ENCODE measurements at places on chromosomes 11 and 22. TPM values are rescaled to one million over a fixed set of nuclear protein-coding genes. Genes with fewer than 3 reads are reported as not detected.

SCO2 gene
- 3.6 TPM for total RNA-seq

C11orf21 gene
- total RNA-seq, result not detected

LRRC56 gene
- 2.2 TPM for total RNA-seq

NCAM1 gene
- total RNA-seq, result 4.6 TPM

OR51B4 gene
- not detected for total RNA-seq

CARD10 gene
- total RNA-seq, result 49.2 TPM

KREMEN1 gene
- total RNA-seq, result 2.1 TPM

TEX12 gene
- not detected for total RNA-seq

MS4A6A gene
- not detected for total RNA-seq

MUC2 gene
- total RNA-seq, result not detected

DYNC2H1 gene
- 4.9 TPM for total RNA-seq

C11orf16 gene
- not detected for total RNA-seq

OLFML1 gene
- total RNA-seq, result not detected

NRGN gene
- total RNA-seq, result 5.8 TPM

DNA sequence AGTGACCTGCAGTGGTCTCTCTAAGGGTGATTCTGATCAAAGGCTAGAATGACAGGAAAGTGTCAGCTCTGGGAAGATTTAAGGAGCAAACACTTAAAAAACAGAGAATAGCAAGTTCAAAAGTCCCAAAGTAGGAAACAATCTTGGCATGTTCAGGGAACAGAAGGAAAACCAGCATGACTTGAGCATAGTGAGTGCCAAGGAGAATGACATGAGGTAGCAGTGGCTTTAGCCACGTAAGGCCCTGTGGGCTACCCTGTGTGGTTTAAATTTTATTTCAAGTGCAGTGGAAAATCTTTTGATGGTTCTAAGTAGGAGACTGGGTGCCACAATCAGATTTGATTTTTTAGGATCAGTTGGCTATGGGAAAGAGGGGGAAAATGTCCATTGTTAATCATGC is 149.4 kb downstream of the WNT11 start:
- DNase-seq, result no peak

GRCh38 chr11:9076046-9076445 is 15.4 kb downstream of the SCUBE2 start:
- no peak for DNase-seq

DNA sequence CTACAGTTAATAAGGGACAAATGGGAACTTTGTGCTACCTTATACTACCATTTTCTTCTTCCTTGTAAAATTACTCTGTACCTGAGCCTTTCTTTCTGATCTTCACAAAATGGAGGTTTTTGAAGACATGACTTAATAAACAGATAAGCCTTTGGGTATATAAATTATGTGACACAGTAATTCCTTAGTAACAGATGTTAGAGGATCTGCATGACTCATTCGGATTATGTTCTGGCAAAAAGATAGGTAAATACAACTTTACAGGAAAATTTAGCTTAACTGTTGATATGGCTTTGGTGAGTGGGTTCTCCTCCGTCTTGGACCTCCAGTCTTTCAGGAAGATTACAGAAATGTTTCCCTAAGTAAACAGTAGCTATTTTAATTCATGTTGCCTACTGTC is 61.8 kb downstream of the BID start:
- DNase-seq, result no peak

- DNase-seq, result no peak
Measured at GRCh38 chr11:69862331-69862771, 43.1 kb upstream of the FGF3 start.

- no peak for DNase-seq
Measured at GRCh38 chr11:112229746-112230433, 3.7 kb downstream of the PTS start.

GRCh38 chr22:20803696-20804324 is 29.9 kb downstream of the SERPIND1 start:
- DNase-seq, result peak; percentile 57

GRCh38 chr11:113384551-113384950 is 3.0 kb upstream of the ANKK1 start:
- no peak for DNase-seq

- DNase-seq, result no peak
Measured at GRCh38 chr11:71062199-71062598, 190.2 kb downstream of the SHANK2 start.

GRCh38 chr11:120285256-120285655 is 39.8 kb upstream of the TLCD5 start:
- no peak for DNase-seq

DNA sequence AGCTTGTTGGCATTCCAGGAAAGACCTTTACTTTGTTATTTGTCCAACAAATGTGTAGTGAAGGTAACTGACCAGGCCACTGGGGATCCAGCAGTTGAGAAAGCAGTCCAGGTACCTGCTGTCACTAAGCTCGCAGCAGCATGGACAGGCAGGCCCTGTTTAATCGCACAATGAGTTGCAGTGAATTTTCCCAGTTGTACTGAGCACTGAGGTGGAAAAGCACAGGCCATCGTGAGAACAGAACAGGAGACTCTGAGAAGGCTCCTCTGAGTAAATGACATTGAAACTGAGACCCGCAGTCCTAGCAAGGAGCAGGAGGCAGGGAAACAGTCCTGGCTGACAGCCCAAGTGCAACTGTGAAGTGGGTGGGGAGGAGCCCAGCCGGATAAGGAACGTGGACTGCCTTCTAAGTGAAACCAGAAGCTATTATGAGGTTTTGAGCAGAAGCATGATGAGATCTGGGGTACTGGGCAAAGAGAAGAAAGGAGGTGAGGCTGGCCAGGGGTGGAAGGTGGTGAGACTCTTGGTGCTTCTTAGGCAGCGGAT is 39.8 kb upstream of the CDON start:
- DNase-seq, result no peak

DNA sequence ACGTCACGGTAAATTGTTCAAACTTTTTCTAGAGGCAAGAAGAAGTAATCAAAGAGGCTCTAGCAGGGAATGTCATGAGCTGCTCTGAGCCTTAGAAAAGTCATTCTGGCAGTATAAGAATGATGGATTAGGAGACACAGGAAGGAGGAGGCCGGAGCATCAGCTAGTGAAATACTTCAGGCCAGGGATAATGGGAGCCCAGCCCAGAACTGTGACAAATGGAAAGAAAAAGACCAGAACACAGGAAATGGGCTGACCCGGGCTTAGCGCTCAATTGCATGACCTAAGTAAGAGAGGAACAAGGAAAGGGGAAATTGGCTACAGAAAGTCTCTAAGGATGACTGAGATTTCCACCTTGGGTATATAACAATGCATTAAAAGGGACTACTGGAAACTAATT is 108.6 kb downstream of the LARGE1 start:
- DNase-seq, result no peak

DNA sequence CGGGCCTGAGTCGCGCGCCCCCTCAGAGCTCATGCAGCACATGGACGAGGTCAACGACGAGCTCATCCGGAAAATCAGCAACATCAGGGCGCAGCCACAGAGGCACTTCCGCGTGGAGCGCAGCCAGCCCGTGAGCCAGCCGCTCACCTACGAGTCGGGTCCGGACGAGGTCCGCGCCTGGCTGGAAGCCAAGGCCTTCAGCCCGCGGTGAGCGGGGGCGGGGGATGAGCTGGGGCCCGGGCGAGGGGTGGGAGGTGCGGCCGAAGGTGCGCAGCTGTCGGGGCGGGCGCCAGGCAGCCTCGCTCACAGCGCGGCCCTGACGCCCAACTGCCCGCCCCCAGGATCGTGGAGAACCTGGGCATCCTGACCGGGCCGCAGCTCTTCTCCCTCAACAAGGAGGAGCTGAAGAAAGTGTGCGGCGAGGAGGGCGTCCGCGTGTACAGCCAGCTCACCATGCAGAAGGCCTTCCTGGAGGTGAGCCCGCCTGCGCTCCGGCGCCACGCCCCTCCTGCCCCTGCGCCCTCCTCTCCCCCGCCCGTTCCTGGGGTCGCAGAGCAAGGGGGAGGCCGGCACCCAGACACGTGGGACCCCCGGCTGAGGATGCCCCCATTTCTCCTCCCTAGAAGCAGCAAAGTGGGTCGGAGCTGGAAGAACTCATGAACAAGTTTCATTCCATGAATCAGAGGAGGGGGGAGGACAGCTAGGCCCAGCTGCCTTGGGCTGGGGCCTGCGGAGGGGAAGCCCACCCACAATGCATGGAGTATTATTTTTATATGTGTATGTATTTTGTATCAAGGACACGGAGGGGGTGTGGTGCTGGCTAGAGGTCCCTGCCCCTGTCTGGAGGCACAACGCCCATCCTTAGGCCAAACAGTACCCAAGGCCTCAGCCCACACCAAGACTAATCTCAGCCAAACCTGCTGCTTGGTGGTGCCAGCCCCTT is 20.5 kb downstream of the EPS8L2 start:
- no peak for DNase-seq

GRCh38 chr11:134480136-134480712 is 68.2 kb upstream of the B3GAT1 start:
- no peak for DNase-seq

DNA sequence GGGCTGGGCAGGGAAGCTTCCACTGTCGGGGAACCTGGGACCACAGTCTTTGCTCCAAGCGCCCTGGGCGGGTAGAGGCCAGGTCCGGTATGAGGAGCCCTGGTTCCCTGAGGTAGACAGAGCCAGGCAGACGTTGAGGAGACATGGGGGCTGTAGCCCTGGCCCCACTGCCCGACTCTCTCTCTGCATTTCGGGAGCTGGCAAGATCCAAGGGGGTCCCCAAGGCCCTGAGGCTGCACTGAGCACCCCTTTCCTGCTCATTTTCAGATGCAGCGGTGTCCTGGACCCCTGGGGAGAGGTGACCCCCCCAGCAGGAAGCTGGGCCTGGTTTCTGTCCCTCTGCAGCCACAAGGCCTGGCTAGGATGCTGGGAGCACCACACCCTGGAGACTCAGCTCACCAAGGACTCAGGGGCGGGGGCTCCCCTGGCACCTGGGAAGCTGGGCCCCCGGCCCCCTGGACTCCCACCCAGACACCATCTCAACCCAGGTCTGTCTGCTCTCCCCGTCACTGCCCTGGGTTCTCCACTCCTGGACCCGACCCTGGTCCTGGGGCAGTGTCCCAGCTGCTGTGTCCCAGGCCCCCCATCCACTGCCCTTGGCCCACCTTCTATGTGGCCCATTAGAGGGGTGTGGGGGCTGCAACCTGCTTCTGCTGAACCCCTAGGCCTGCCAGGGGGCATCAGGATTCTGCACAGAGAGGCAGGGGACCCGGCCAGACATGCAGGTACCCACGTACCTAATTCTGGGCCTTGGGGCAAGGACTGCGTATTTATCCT is 15.0 kb upstream of the MUC6 start:
- DNase-seq, result no peak

DNA sequence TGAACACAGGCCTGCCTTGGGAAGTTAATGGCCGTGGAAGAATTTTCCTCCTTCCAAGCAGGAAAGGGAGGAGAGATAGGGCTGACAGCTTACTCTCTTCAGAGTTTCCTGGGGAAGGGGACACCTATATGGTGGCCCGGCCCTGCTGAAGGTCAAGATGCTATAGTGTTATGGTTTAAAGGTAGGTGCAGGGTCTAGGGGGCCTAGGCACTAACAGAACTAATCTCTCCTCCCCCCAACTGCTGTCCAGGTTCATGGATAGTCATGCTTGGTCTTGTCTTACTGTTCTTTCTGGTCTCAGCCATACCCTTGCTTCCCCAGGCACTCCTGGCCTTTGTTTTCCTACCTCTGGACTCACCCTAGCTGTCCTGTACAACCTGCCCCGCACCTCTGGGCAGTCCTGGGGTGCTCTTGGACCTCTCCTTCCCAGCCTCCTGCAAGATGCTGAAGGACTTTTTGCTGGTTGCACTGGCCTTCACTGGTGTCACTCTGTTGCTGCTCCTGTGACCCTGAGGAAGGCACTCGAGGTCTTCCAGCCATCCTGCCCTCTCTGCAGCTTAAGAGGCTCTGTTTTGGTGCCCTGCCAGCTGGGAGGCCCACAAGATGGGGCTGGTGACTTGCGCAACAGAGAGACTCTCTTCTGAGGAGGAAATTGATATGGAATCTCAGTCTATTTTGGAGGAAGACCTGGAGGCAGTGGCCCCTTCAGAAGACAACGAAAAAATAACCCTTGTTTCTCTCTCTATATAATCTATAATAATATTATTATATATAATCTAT is 17.9 kb downstream of the SEC14L3 start:
- DNase-seq, result peak; percentile 23

DNA sequence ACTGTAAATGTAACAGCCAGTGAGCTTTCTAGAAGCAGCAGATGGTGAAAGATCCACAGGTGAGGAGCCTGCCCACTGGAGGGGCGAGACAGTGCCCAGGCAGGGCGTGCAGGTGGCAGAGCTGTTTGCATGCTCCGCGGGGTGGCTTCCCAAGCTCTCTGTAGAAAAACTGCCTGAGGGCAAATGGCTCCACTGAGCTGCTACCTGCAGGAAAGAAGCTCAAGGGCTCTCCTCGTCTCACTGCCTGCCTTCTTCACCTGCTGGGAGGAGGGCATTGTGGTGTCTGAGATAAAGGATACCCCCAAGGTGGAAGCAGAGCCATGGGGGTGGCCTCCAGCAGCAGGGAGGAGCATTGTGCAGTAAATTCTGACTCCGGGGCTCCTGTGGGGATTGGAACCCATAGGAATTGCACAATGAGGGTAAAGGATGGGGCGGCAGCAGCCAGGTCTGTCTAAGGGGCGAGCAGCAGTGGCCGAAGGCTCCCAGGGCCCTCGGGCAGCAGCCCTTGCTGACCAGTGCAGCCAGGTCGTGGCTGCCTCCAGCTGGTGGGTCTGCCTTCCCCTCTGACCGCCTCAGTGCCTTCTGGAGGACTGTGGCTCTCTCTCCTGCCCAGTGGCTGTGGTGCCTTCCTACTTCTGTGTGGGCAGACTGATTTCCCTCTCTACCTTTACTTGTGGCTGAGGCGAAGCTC is 28.0 kb upstream of the CABP7 start:
- no peak for DNase-seq

GRCh38 chr11:61403658-61404057 is 11.3 kb downstream of the TMEM216 start:
- DNase-seq, result no peak

- peak; percentile 6 for DNase-seq
Measured at GRCh38 chr11:85694385-85694980, 8.5 kb upstream of the CCDC89 start.

DNA sequence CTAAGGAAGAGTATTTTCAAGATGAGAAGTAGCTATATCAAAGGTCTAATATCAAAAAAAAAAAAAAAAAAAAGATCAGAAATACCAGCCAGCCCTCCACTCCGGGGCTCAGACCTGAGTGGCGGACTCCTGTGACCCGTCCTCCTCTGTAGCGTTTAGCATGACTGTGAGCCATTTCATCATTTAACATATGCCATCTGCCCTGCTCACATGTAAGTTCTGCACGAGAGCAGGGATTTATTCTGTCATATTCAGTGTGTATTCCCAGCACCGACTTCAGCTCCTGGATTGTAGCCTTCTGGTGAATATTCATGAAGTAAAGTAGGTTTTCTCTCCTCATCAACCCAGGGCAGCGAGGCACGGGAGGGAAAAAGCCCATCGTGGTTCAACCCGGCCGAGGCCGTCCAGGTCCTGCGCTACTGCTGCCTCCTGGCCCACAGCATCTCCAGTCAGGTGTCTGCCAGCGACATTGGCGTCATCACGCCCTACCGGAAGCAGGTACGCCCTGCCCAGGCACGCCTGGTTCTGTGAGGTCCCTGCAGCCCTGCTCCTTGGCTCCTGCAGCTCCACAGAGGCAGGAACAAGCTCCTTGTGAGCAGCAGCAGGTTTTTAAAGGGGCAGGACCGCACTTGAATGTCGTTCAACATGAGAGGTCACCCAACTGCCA is 12.7 kb upstream of the PANX2 start:
- peak; percentile 79 for DNase-seq

All from Calu3 (cell line).